ENCODE measurements at places on chromosomes 13 and 19.

- peak; percentile 90 for DNase-seq
These were observed 153.5 kb upstream of the KLF12 start for GRCh38 chr13:74287724-74288169.

- DNase-seq, result no peak
These were observed 46.9 kb downstream of the PAN3 start for GRCh38 chr13:28185256-28185655.

DNA sequence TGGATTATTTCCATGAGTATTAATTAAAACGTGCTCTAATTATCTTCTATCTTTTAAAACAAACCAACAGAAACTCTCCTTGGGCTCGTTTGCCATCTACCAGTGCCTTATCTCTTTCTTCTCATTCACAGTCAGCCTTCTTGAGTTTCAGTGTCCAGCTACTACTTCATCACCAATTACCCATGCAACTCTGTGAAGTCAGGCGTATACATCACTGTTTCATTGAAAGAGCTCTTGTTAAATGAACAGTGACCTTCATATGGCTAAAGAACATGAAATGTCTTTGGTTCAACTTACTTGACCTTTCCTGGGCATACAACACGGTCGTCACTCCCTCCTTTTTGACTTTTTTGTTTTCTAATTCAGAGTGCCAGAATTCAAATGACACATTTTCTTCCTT, 5.2 kb upstream of the IFT88 start:
- no peak for DNase-seq

DNA sequence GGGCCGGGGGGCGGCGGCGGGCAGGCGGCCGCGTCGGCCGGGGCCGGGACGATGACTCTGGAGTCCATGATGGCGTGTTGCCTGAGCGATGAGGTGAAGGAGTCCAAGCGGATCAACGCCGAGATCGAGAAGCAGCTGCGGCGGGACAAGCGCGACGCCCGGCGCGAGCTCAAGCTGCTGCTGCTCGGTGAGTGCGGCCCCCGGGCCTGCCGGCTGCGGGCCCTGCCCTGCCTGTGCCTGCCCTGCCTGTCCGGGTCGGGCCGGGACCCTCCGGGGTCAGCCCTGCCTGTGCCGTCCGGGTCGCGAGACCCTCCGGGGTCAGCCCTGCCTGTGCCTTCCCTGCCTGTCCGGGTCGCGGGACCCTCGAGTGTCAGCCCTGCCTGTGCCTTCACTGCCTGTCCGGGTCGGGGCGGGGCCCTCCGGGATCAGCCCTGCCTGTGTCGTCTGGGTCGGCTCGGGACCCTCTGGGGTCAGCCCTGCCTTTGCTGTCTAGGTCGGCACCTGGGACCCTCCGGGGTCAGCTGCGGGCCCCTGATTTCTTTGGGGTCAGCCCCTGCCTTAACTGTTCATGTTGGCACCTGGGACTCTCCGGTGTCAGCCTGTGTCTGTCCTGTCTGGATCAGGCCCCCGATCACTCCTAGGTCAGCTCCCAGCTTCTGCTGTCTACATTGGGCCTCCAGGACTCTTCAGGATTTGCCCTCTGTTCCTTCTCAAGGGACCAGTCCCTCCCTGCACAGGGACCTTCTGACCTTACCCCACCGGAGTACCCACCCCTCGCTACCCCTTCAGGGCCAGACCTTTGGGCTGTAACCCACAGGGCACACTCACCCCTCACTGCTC, 659 bp downstream of the GNA11 start:
- DNase-seq, result no peak

DNA sequence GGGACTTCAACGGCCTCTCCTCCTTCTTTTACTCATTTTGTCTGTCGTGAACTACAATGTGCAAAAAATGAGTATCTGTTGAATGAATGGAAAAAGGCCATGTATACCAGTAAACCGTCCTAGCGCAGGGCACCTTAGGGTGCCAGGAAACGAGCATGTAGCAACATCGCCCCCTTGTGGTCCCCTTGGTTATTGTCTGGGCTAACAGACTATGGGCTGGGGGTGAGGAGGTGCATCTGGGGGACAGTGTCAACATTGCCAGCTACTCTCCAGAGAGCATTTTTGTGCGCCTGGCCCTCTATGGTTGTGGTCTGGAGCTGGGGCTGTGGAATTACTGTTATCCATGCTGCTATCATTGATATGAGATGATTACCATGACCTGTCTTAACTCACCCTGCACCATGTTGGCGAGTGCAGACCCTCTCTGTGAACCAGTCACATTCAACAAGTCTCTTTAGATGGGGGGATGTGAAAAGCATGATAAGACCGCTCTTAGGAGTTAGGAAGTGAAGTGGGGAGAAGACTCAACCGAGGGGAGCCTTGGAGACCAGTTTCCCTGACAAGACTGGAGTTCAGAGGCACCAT, 22.8 kb upstream of the SIGLEC11 start:
- DNase-seq, result peak; percentile 68

DNA sequence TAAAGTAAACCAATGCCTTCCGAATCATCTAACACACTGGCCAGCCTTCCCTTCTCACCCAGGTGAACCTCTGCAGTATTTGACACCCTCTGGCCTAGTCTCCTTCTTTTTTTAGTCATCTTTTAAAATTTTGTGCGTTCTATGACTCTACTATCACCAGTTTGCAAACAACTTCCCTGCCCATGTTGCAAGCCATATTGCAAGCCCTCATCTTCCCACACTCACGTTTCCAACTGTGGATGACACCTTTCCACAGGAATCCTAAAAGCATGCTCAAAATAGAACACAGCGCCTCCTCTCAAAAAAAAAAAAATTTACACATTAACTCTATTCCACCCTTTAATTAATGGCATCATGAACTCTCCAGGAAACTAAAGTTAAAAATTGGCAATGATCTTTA, 440.1 kb downstream of the EFNB2 start:
- DNase-seq, result no peak

- DNase-seq, result no peak
These were observed 31.1 kb downstream of the RDH8 start for GRCh38 chr19:10044390-10044789.

DNA sequence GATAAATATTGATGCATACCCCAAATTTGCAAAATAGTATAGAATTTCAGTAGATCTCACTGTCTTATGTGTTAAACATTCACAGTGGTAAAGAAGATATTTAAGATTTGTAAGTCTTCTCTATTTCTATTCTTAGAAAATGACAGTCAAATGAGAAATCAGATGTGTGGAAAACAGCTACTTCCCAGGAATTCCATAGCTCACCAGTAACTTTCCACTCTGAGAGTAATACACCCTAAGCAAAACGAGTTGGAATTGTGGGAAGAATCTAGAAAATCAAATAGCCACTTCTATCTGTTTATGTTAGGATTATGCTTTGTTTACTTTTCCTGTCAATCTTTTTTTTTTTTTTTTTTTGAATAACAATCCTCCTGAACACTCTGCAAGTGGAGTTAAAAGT, 69.1 kb downstream of the FLT1 start:
- DNase-seq, result no peak

- no peak for DNase-seq
These were observed 43.3 kb downstream of the EPS15L1 start for GRCh38 chr19:16428372-16429036.

DNA sequence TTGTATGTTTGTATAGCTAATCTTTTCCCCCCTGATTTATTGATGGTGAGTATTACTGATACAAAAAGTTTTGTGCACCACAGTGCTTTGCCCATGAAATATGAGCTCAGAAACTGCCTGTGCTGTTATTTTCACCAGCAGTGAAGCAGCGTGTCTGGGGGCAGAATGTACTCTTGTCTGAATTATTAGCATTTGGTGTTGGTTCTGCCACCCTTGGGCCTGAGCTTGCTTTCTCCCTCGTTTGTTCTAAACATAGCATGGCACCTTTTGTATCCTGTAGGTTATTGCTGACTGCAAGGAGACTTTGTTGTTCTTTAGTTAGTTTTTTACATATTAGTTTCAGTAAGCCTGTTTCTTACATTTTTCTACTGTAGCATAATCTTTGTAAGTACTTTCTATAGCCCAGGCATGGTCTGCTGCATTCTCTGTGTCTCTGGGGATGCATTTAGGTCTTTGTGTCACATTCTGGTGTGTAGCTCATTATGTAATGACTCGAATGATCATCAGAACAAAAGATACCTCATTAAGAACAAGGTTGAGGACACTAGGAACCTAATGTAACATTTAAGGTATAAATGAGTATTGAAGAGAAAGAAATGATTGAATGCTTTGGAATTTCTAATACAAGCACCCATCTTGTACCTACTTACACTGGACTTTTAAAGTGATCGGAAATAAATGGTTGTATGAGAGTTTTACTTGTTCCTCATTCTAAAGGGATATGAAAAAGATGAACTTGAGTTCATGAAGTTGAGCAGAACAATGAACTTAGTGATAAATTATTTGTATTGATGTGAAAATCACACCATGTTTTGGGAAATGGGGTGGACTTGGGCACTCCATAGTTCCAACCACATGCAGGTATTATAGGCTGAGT, 50.3 kb upstream of the GPI start:
- DNase-seq, result peak; percentile 45

DNA sequence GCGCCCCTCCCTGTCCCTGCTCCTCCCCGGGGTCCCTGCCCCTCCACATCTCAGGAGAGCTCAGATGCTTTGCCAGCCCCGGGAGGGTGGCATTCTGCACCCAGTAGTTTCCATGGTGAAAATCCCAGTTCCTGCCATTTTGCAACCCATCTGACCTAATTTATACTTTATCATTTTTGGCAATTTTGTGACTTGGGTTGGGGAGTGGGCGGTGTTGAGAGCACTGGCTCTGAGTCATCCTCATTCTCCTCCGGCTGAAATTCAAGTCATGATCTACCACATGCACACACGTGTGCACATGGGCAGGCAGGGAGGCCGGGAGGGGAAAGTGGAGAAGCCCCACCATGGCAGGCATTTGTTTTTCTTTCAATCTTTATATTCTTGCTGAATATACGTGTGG, 208.6 kb downstream of the URI1 start:
- DNase-seq, result peak; percentile 54

DNA sequence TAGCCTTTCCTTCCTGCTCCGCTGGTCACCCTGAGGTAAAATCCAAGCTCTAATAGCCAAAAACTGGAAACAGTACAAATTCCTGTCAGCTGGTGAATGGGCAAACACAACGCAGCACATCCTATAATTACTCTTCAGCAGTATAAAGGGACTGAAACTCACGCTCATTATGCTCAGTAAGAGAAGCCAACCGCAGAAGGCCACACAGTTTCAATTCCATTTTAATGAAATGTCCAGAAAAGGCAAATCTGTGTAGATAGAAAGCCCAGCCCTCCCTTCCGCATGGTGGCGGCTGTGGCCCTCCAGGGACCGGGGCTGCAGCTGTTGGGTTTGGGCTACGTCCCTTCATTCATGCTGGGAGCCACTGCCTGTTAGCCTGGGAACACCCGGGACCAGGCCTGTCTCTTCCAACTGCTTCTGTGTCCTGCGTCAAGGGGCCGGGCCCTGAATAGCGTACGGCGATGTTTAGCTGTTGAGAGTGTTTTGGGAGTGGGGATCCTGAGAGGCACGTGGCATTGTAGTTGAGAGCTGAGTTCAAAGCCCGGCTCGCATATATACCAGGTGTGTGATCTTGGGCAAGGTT, 23.5 kb downstream of the NKPD1 start:
- peak; percentile 50 for DNase-seq

- DNase-seq, result peak; percentile 85
These were observed 106.8 kb downstream of the NHLRC3 start for GRCh38 chr13:39144941-39145533.

DNA sequence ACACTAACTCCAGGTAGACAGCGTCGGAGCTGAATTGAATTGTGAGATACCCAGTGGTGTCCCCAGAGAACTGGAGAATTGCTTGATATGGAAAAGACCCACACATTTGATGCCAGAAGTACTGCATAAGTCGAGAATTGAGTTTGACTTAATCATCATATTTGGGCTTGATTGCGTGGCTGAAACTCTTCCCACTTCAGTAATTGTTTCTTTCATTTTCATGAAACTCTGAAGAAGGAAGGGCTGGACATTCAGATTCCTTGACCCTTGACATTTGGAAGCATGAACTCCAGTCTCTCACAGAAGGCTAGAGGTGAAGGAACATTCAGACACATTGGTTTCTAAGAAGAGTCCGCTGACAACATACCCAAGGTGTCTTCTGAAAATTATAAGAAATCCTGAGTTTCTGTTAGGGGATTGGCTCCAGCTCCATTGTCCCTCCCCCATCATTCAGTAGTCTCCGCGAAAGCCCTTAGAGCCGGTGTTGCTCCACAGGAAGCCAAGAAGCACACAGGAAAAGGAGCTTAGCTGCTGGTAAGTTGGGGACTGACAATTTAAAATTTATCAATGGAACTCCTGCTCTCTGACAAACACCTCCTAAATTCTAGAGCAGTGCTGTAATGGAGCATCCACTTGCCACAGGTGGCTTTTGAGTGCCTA, at the start of gene FPR2:
FPR2 (plus strand) TSS at position 484 of the 660 bp plus-strand sequence. CDS start 7,479 bp downstream, outside the sequence.
- DNase-seq, result no peak

DNA sequence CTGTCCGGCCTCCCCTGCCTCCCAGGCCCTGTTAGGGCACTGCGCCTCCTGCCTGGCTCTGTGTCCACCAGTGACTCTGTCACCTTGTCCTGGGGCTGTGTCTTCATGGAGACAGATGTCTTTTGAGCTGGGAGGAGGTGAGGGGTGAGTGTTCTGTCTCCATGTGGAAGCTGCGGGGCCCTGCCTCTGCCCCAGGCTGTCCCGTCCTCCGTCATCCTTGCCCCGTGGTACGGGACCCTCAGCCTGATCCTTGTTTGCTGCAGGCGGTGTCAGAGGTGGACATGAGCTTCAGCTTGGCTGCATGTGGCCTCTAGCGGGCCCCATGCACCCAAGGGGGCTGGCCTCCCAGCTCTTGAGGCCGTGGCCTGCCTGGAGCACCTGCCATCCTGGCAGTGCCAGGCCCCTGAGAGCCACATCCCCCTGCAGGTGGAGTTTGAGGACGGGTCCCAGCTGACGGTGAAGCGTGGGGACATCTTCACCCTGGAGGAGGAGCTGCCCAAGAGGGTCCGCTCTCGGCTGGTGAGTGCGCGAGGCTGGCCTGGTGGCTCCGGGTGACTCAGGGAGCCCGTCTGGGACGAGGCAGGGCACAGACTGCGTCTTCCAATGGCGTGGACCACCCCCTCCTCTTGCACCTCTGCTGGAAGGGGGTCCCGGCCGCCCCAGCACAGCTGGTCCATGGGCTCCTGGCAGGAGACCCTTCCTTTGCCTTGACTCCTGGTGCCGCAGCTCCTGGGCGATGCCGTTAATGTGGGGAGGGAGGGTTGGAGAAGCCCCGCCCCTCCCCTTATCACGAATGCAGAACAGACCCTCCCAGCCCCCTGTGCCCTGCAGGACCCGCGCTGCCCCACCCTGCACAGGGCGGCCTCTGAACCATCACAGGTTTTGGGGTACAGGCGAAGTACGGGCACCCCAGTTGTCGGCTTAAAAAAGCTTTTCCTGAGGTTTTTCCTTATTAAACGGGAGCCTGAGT, 181.3 kb downstream of the KDM4B start:
- DNase-seq, result no peak

GRCh38 chr13:110434629-110435028, 126.9 kb downstream of the RAB20 start:
- DNase-seq, result no peak

GRCh38 chr19:49151267-49152118, 3.7 kb downstream of the HRC start:
- peak; percentile 38 for DNase-seq

All from Ammon's horn (tissue), 1 donor.